Large intestine (tissue), 12 donors: ENCODE measurements at places on chromosomes 16 and 17. TPM values are rescaled to one million over a fixed set of nuclear protein-coding genes. Genes with fewer than 3 reads are reported as not detected.

DNA sequence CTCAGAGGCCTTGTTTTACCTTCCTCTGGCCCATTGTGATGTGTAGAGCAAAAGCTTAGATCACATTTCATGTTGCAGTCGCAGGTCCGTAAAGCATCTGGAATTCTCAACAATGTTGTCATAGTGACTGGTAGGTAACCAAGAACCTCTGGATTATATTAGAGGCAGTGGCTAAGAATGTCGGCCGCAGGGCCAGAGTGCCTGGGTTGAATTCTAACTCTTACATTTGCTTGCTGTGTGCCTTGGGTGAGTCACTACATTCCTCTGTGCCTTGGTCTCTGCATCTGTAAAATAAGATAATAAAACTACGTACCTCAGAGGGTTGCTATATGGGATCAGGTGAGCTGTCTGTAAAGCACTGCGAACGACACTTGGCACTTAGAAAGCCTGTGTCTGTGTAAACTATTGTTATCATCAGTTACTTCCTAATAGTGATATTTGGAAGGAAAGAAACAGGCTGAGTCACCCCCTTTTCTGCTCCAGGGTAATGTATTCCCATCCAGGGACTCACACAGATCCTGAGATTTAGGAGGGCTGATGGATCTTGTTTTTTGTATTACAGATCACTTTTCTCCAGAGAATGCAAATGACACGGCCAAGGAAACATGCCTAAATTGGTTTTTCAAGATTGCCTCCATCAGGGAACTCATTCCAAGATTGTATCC is 52.2 kb downstream of the VPS35L start:
- no peak overlapping the region for H3K4me3 ChIP-seq
- no peak overlapping the region for H3K27ac ChIP-seq
- no peaks in the 10 kb centered on the region for H3K27me3 ChIP-seq
- DNase-seq = no peak

GRCh38 chr16:22016927-22017326 is 9.0 kb downstream of the MOSMO start:
- no peak for DNase-seq
- no peaks in the 10 kb centered on the region for H3K36me3 ChIP-seq
- H3K4me3 ChIP-seq = no peak overlapping the region
- no peaks in the 10 kb centered on the region for H3K4me1 ChIP-seq
- H3K27me3 ChIP-seq = no peaks in the 10 kb centered on the region

- peaks cover 16% of the 10 kb centered on the region for H3K4me1 ChIP-seq
- H3K27ac ChIP-seq = no peak overlapping the region
- H3K4me3 ChIP-seq = no peak overlapping the region
These were observed 4.0 kb upstream of the WNT3 start for GRCh38 chr17:46822388-46822921.

DNA sequence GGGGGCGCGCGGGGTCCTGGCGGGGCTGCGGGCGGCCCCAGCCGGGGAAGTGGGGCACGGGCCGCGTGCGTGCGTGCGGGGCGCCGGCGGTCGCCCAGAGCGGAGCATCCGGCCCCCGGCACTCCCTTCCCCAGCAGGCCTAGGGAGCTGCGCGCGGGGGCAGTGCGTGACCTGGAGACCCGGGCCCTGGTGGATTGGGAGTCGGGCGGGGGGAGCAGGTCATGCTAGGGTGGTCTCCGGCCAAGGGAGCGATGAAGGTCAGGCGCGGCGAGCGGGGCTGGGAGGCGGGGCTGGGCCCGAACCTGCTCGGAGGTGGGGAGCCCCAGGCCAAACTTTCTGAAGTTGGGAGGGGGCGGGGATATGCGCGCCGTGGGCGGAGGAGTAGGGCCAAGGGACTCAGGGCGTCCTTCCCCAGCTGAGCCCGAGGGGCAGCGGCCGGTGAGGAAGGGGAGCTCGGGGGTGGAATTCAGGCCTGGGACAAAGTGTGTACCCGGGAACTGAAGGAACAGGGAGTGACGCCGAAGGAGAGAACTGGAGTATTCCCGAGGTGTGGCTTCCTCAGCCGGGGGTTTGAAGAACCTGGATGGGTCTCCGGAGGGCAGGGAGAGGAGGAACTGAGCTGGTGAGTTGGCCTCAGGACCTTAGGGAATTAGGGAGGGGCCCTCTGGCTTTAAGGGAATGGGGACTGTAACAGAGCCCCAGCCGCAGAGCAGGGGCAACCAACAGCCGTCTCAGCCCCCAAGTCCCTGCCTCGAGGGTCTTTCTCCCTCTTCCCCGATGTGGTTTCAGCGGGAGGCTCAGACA is 589 bp downstream of the XYLT2 start:
- peak overlapping the region; percentile 87 for H3K4me3 ChIP-seq
- H3K27me3 ChIP-seq = no peaks in the 10 kb centered on the region
- H3K36me3 ChIP-seq = no peaks in the 10 kb centered on the region
- peaks cover 13% of the 10 kb centered on the region for H3K4me1 ChIP-seq

- H3K4me3 ChIP-seq = no peak overlapping the region
- no peaks in the 10 kb centered on the region for H3K4me1 ChIP-seq
- no peak overlapping the region for H3K27ac ChIP-seq
- H3K36me3 ChIP-seq = no peaks in the 10 kb centered on the region
- no peak for DNase-seq
These were observed 63.1 kb downstream of the STX8 start for GRCh38 chr17:9512323-9513168.

DNA sequence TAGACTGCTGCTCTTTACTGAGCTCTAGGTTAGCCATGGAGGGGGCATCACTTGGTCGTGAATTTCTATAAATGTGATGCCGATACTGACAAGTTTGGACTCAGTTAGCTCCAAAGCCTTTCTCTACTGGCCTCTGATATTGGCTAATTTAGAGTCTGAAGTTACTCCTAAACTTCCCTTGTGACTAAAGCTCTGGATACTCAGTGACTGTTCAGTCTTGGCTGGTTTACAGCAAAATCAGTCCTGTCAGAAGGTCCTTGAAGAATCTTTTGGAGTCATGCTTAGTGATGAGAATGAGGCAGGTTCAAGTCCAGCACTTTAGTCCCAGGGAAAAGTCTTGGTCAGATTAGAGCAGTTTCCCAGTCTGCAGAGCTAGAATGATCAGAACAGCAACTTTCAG is 197.5 kb upstream of the HS3ST4 start:
- DNase-seq = no peak
- no peaks in the 10 kb centered on the region for H3K4me1 ChIP-seq
- no peaks in the 10 kb centered on the region for H3K27me3 ChIP-seq
- no peak overlapping the region for H3K27ac ChIP-seq
- no peak overlapping the region for H3K4me3 ChIP-seq
- H3K36me3 ChIP-seq = no peaks in the 10 kb centered on the region

GRCh38 chr17:18966831-18967624 is 15.1 kb downstream of the SLC5A10 start:
- peaks cover 18% of the 10 kb centered on the region for H3K36me3 ChIP-seq
- no peak for DNase-seq
- no peak overlapping the region for H3K4me3 ChIP-seq
- H3K4me1 ChIP-seq = peaks cover 59% of the 10 kb centered on the region
- H3K27me3 ChIP-seq = no peaks in the 10 kb centered on the region
- H3K27ac ChIP-seq = peak overlapping the region; percentile 17

DNA sequence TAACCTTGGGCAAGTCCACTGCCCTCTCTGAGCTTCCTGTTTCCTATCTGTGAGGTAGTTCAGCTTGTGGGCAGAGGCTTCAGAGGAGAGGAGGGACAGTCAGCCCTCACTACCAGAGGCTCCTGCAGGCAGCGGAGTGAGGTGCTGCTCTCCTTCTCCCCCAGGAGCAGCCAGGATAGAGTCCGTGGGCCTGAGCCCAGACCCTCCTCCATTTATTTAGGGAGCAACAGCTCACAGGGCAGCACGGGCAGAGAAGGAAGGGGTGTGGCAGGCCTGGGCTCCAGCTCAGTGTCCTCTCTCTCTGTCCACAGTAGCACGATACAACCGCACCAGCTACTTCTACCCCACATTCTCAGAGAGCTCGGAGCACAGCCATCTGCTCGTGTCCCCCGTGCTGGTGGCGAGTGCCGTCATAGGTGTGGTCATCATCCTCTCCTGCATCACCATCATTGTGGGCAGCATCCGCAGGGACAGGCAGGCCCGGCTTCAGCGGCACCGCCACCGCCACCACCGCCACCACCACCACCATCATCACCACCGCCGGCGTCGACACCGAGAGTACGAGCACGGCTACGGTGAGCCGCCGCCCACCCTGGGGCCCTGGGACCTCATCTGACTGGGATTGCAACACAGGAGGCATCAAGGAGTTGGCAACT is 42.3 kb downstream of the BEAN1 start:
- no peak overlapping the region for H3K4me3 ChIP-seq
- no peak for DNase-seq
- no peak overlapping the region for H3K27ac ChIP-seq
- H3K4me1 ChIP-seq = no peaks in the 10 kb centered on the region

DNA sequence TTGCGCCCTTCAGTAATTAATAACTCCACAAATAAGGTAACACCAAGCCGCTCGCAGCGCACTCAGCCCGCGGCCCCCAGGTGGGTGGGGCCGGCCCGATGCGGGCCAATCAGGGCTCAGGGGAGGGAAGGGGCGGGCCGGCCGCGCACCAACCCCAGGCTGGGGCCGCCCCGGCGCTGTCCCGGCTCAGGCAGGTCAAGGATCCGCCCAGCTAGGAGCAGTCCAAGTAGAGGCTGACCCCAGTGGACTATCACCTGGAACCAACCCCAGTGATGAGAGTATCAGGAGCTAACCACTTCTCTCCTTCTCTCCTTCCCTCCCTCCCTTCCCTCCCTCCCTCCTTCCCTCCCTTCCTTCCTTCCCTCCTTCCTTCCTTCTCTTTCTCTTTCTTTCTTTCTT is 110.8 kb downstream of the C16orf78 start:
- H3K4me1 ChIP-seq = peaks cover 6% of the 10 kb centered on the region
- no peak overlapping the region for H3K27ac ChIP-seq
- H3K4me3 ChIP-seq = peak overlapping the region; percentile 16
- no peaks in the 10 kb centered on the region for H3K27me3 ChIP-seq
- no peaks in the 10 kb centered on the region for H3K36me3 ChIP-seq

GRCh38 chr16:2471016-2471652 is at the start of gene NTN3:
NTN3 (plus strand) TSS chr16:2471297; CDS start chr16:2471702, 405 bp downstream.
- peaks cover 51% of the 10 kb centered on the region for H3K27me3 ChIP-seq
- DNase-seq = peak; percentile 41
- H3K27ac ChIP-seq = no peak within 1 kb of the TSS
- no peak within 1 kb of the TSS for H3K4me3 ChIP-seq
- H3K4me1 ChIP-seq = peaks cover 23% of the 10 kb centered on the region
- H3K36me3 ChIP-seq = no peaks in the 10 kb centered on the region

GRCh38 chr17:34360601-34361270 is 2.3 kb downstream of the CCL1 start:
- no peaks in the 10 kb centered on the region for H3K27me3 ChIP-seq
- no peaks in the 10 kb centered on the region for H3K36me3 ChIP-seq
- no peak overlapping the region for H3K4me3 ChIP-seq
- H3K27ac ChIP-seq = no peak overlapping the region
- no peak for DNase-seq

DNA sequence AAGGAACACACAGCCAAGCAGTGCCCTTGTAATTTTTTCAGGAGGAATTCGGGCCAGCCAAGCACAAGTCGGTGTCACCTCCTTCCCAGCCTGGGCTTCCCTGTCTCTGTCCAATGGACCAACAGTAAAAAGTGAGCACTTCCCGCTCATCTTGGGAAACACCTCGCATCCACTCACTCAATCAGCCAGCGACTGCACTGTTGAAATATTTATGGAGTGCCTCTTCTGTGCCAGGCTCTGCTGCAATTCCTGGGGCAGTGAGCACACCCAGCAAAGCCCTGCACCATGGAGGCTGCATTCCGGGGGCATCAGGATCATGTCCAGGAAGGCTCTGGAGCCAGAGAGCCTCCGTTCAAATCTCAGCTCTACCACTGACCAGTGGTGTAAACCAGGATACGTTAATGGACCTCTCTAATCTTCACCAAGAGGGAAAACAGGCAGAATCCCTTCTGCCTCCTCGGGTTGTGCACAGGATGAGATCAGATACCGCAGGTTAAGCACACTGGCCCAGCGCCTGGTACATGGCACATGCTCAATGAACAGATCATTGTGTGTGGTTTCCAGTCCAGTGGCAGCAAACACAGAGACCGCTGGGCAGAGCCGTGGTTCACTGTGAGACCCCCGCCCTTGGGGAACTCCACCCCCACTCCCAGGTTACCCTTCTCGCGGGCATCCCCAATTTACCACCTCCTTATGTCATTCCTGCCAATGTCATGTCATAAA is 194.3 kb downstream of the ZNF423 start:
- H3K27me3 ChIP-seq = no peaks in the 10 kb centered on the region
- H3K4me3 ChIP-seq = no peak overlapping the region
- peaks cover 33% of the 10 kb centered on the region for H3K4me1 ChIP-seq
- DNase-seq = no peak
- H3K36me3 ChIP-seq = no peaks in the 10 kb centered on the region

GRCh38 chr17:67411397-67411796 is 34.3 kb downstream of the PITPNC1 start:
- no peaks in the 10 kb centered on the region for H3K36me3 ChIP-seq
- H3K4me1 ChIP-seq = no peaks in the 10 kb centered on the region
- H3K27ac ChIP-seq = no peak overlapping the region
- DNase-seq = no peak
- H3K27me3 ChIP-seq = no peaks in the 10 kb centered on the region

GRN gene
- 469 TPM for polyA plus RNA-seq

VAT1L gene
- 14.8 TPM for polyA plus RNA-seq

TBC1D3H gene
- not detected for polyA plus RNA-seq

NQO1 gene
- 16.9 TPM for polyA plus RNA-seq

VTN gene
- 12.2 TPM for polyA plus RNA-seq
